ENCODE measurements at places on chromosomes 3 and 15.

GRCh38 chr3:177810162-177810623 is 612.9 kb upstream of the TBL1XR1 start:
- no peak for DNase-seq

DNA sequence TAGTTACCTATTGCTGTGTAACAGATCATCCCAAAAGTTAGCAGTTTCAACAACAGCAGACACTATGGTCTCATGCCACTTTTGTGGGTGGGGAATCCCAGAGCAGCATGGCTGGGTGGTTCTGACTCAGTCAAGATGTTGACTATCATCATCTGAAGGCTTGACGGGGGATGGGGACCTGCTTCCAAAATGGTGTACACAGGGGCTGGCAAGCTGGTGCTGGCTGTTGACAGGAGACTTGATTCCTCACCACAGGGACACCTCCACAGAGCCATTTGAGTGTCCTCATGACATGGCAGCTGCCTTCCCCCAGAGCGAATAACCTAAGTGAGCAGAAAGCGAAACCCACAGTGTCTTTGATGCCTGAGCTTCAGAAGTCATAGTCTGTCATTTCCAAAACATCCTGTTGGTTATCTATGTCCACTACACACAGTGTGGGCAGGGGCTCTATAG is 19.1 kb downstream of the DNAJB8 start:
- no peak for DNase-seq

DNA sequence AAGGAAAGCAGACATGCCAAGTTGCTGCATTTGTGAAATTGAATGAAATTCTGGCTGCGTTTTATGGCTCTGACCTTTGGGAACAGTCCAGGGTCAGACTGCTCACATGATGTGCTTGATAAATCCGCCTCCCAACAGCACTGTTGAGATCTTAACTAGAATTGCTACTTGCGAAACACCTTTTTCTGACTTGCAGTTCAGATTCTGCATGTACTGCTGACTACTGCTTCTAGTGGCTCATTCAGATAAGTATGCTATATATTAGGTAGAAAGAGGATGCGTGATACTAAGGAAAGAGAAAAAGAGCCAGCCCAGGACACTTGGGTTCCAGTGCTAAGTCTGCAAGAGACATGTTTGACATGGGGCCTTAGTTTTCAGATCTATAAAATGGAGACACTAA is 129.4 kb downstream of the LPP start:
- DNase-seq: no peak

GRCh38 chr15:98581715-98582114 is 66.6 kb upstream of the IGF1R start:
- no peak for DNase-seq

GRCh38 chr3:133514418-133514817 is 59.1 kb upstream of the CDV3 start:
- DNase-seq: no peak

DNA sequence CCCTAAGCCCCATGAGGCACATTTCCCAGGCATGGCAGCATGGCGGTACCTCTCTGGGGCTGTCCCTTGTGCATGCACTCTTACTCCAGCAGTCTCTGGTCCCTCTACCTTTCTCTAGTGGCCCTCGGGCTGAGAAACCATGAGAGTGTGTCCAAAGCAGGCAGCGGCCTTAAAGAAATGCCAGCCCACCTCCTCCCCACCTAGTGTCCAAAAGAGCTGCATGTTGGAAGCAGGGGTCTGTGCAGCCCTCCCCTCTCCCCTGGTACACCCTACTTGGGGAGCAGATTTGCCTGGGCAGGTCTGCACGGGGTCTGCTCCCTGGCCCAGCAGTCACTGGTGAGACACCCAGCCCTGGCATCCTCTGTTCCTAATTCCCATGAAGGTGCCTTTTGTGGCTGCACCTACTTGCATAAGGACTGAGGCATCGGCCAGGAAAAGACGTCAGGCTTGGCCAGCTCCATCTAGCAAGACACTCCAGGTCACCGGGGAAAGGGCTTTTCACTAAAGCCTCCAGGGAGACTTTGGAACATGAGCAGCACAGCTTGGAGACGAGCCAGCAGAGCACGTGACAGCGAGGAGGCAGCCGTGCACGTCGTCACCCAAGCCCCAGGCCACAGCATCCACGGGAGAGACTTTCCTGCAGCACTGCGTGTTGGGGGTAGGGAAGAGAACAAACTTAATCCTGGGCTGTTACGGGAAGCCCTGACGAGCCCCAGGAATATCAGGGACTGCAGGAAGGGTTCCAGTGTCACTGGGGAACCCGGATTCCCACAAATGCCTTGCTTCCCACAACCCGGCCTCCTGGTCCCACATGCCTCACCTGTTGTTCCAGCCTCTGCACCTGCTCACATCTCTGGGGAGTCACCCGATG is 38.8 kb downstream of the TM2D3 start:
- DNase-seq: no peak

DNA sequence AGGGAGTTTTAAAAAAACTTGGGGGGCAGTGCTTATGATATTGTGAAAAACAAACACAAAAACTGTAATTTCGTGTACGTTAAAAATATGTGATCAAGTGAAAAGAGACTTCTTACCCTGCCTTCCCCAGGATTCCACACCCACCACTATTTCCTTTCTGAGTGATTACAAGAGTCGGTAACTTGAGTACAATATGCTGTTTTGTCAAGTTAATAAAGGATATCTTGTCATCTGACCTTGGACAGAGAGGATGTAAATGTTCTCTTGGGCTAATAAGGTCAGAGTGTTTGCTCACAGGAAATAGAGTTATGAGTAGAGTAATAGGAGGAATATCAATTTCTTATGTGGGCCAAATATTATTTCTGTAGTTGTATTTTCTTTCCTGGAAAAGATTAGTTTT is 68.1 kb downstream of the NOX5 start:
- no peak for DNase-seq

DNA sequence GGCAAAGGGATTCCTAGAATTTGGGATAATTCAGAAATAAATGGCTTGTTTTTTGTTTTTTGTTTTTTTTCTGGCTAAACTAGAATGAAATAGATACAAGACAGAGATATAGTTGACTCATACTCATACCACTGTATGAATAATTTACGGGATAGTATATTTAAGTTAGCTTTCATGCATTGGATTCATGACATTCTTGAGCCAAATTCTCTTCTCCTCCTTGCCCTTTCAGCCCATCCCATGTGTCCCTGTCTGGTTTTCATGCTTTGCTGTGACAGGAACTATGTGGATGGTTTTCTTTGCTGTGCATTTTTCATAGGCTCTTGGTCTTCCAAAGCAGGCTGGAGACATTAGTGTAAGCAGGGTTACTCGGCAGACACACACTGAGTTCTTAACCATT is 66.6 kb upstream of the UMPS start:
- DNase-seq: no peak

DNA sequence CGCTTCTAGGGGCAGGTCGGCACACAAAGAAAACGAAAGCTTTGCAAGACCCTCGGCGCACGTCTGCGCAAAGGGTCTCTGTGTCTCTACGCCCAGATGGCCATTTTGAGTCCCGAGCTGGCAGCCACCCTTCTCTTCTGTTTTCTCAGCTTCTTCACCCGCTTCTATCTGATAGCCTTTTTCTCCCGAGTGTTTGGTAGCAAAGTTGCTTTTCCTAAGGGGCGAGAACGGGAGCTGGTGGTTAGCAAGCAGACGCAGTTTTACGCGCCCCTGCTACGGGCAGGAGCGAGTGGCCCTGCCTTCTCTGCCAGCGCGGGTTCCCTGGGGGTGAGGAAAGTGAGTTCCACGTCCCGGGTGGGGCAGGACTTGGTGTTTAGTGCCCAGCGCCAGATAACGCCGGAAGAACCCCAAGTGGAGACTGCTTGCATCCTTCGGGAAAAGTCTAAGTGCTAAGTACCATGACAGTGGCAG is 2.9 kb upstream of the MKRN2 start:
- DNase-seq: no peak

DNA sequence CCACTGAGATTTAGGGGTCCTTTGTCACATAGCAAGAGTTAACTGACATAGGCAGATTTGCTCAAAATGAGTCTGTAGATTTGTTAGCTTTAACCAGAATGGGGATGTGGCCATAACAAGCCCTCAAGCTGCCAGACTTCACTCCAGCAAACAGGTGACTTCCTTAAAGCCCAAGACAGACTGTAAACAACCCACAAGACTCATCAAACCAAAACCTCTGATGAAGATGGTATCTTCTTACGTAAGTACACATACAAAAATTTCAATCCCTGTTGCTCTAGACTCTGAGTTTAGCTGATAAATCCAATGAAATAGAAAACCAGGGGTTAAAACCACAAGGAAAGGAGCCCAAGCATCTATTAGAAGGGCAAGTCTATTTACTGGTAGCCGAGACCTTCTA is 18.2 kb upstream of the ZBTB20 start:
- no peak for DNase-seq

GRCh38 chr15:35491999-35492398 is 54.0 kb downstream of the DPH6 start:
- no peak for DNase-seq

- no peak for DNase-seq
These were observed 129.4 kb upstream of the SNTN start for GRCh38 chr3:63523100-63523499.

DNA sequence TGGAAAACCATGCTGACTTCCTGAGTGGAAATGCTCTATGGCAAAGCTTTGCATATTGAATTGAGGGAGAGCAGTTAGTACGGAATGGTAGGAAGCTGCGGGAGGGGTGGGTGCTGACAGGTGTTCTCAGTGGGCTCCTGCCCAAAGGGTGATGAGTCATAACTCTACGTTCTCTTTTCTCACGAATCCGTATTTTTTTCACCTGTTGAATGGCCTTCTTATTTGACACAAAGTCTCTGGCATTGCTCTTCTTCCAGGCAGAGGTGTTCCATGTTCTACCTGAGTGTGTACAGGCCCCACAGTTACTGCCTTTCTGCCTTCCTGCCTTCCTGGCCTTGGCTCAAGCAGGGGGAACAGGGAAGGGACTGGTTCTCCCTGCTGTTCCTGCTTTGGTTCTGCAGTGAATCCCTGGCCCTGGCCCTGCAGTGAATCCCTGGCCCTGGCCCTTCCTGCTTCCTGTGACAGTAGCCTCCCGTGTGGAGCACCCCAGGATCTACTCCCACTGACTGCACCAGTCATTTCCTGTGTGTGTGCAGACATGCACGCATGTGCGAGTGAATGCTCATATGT is 31.9 kb downstream of the TRAK1 start:
- DNase-seq: no peak

DNA sequence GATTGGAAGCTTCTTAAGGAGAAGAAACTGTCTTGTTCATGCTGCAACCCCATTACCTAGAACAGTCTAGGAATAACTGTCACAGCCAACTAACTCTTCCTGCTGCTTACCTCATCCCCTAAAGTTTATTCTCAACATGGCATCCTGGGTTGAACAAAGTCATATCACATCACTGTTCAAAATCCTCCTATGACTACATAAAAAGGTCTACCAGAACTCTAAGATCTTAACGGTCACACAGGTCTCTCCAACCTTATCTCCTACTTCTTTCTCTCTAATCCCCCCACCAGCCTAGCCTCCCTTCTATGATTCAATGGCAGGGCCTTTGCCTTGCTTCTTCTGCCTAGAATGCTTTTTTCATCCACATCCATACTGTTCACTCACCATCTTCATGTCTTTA is 69.3 kb downstream of the CLASP2 start:
- DNase-seq: no peak

Measured in stimulated activated CD8-positive, alpha-beta memory T cell treated with anti-CD3 and anti-CD28 coated beads, Interleukin-4, amount 100 ng/mL, for 4 hours (primary cell).